Renal cortex interstitium (tissue), 15 donors: ENCODE measurements at places on chromosomes 13 and 19. TPM values are rescaled to one million over a fixed set of nuclear protein-coding genes. Genes with fewer than 3 reads are reported as not detected.

- DNase-seq = no peak
Observed at GRCh38 chr13:31749929-31750328, 10.6 kb downstream of the RXFP2 start.

GRCh38 chr19:50721441-50722137 lies 1.6 kb upstream of the CLEC11A start:
- DNase-seq = no peak

GRCh38 chr19:10975374-10976130 lies 14.7 kb downstream of the SMARCA4 start:
- DNase-seq = no peak

- DNase-seq = no peak
Observed at GRCh38 chr13:40933508-40934204, 85.5 kb downstream of the ELF1 start.

DNA sequence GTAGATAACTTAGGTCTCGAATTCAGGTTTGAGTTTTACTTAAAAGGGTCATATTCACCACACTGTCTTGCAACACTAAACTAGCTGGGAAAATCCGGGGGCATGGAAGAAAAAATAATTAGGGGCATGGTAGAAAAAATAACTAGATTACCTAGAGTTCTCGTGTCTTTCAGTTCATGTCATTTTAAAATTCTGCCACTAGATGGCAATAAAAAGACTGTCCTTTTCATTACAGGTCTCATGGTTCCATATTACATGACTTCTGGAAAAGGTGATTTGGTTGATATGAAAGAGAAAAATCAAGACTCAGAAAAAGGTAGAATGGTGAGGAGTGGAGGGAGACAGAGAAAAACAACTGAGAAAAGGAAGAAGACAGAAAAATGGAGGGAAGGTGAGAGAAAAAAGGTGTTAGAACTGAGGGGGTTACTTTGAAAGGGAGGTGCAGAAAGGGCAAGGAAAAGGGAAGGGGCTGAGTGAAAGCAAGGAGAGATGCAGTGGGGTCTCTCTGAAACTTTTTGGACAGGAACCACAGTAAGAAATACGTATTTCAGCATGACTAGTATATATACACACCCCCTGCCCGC lies 299.0 kb downstream of the KLF12 start:
- DNase-seq = no peak

- no peak for DNase-seq
Observed at GRCh38 chr13:54953786-54954185, 1925.2 kb downstream of the OLFM4 start.

NCAN gene
- polyA plus RNA-seq = 0.39 TPM

TEX101 gene
- polyA plus RNA-seq = not detected

PTGIR gene
- 2.6 TPM for polyA plus RNA-seq

PIBF1 gene
- polyA plus RNA-seq = 39.2 TPM

PCDH20 gene
- polyA plus RNA-seq = 5.4 TPM

TNNT1 gene
- polyA plus RNA-seq = 7.0 TPM
